ENCODE measurements at places on chromosomes 1 and 21.

DNA sequence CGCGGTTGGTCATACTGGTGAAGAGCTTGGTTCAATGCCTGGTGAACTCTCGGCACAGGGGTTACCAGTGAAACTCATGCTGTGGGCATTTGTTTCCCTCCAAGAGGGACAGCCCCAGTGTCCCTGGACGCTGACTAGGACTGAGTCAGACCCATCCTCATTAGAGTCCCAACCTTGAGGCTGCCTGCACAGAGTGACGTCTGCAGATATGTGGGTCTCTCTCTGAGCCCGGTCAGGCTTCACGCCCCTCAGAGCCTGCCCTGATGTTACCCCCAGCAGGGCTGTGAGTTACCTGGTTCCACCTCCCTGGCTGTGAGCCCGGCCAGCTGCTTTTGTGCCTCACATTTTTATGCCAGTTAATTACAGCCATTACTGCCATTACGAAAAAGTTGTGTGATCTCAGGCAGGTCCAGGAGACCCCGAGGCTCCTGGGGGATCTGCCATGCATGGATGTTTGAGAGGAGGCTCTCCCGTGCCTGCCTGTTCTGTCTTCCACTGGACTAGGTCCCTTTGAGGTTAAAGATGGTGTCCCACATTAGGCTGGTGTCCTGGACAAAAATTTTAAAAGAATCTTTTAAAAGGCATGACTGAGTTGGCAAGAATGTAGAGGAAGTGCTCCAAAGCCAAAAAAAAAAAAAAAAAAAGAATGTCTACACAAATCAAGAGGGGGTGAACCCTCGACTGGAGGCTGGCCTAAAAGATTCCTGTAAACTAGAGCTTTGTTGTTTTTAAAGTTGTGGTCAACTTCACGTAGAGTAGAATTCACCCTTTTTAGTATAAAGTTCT is 36.6 kb upstream of the PADI1 start:
- peak; percentile 44 for DNase-seq

DNA sequence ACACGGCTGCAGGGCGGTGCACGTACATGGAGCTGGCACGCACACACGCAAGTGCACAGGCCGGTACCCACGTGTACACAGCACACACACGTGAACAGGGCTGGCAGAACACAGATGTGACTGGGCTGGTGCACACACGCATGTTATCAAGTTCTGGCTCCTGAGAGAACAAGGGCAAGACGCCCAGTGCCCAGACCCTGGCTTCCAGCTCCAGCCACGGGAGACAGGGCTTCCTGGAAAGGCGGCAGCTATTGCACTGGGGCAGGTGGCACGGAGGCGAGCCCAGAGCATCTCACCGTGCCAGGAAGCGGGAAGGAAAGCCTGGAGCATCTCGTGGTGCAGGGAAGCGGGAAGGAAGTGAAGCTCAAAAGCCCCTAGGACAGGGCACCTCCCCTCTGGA is 5.9 kb downstream of the SDF4 start:
- no peak for DNase-seq

DNA sequence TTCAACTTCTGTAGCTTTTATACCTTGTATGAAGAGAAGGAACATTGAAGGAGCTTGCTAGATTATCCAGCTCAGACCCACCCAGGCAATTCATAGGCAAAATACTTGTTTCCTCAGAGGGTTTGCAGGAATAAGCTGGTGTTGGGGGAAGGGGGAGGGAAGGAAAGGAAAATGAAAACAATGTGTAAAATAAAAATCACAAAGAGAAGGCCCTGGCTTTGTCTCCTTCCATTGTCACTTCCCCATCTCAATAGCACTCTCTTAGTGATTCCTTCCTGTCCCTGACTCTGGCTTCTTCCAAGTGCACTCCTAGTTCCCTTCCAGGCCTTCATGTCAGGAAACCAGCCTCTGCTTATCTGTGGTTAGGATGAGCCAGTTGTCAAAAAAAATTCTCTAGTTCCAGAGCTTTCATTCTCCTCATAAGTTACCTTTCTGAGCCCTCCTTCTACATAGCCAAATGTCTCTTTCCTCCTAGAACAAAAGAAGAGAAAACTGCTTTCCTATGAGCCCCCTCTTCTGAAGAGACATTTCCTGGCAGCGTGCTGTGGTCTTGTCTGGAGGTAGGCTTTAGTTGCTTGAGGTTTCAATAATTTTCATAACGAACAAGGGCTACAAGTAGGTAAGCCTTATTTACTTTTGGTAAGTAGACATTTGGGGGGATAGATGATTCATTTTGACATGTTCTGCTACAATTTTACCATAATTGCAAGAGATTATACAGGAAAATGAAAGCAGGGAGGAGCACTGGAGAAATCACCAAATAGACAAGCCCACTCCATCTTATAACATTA is 45.7 kb downstream of the FASLG start:
- no peak for DNase-seq

- DNase-seq, result no peak
These were observed 10.1 kb downstream of the CADM3 start for GRCh38 chr1:159181328-159182024.

- peak; percentile 73 for DNase-seq
These were observed 565 bp downstream of the WLS start for GRCh38 chr1:68231627-68232288.

- no peak for DNase-seq
These were observed 1.8 kb downstream of the CALML6 start for GRCh38 chr1:1916851-1917251.

- no peak for DNase-seq
These were observed 563 bp downstream of the QSOX1 start for GRCh38 chr1:180155182-180155682.

GRCh38 chr1:218588540-218589172 is 243.5 kb downstream of the TGFB2 start:
- no peak for DNase-seq

DNA sequence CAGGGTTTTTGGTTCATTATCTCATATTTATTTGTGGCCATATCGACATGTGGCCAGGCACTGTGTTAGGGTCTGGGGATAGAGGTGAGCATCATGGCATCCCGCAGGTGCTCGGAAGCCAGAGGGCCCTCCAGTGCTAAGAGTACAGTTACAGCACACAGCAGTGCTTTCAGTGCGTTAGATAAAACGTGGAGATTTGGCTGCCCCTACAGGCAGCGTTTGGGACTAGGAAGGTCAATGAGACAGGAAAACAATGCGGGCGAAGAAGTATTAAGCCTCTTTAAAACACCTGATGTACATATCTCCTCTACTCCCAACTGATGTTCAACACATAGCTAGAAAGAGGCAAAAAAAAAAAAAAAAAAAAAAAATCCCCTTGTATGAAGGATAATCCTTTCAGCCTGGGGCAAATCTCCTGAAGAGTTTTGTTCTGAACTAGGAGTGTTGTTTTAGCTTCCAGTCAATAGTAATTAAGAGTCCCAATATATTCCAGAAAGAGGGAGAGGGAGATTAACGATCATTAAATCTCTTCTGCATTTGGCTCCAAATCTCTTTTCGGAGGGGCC is 80.1 kb downstream of the CAPZB start:
- no peak for DNase-seq

DNA sequence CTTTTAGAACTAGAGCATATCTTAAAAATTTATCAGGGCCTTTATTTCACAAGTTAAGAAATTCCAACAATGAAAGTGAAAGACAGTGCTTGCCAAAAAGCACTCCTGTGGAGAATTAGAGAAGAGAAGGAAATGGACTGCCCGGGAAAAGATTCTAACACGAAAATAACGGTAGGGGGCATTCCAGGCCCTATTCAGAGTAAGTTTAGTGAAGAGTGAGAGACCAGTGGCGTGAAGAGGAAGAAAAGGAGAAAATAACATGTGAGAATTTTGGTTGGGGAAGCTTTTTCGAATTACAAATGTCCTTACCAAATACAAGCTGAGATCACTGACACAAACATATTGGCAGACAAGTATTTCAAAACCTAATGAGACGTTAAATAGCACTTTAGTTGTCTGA is 38.4 kb upstream of the RBM34 start:
- DNase-seq, result peak; percentile 7

- no peak for DNase-seq
These were observed 25.7 kb downstream of the LDLRAD1 start for GRCh38 chr1:53992085-53992874.

DNA sequence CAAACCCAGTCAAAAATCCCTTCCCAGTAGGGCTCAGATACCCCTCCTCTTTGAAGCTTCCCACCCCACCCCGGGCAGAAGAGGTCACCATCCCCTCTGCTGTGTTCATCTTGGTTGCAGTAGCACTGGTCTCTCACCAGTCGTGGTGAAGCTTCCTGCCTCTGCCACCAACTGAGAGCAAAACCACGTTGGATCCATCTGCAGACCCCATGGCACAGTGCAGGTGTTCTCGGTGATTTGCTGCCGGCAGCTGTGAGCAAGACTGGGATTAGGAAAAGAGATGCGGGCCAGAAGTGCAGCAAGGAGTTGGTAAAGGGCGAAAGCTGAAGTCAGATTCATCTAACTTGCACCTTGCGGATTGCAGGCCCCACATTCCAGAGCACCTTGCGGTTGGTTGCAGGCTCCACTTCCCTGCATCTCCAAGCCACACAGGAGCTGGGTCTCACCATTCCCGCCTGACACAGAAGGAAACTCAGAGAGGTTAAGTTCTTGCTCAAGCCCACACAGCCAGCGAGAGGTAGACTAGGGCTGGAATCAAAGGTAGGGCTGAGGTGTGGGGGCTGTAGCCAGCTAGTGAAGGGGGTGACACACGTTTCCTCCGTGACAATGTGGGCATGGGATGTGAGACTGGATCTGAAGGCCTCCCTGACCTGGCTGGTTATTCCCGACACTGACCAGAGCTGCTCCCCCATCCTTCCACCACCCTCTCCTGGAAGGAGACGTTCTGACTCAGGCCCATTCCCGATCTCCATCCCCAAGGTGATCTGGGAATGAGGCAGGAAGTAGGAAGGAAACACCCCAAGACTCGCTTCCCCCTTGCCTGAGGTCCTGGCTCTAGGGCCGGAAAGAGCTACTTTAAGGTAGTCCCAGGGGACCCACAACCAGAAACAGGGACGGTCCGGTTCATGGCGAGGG is 3.3 kb upstream of the FAM110D start:
- no peak for DNase-seq

- no peak for DNase-seq
These were observed 47.1 kb upstream of the ATP1B1 start for GRCh38 chr1:169059421-169059820.

DNA sequence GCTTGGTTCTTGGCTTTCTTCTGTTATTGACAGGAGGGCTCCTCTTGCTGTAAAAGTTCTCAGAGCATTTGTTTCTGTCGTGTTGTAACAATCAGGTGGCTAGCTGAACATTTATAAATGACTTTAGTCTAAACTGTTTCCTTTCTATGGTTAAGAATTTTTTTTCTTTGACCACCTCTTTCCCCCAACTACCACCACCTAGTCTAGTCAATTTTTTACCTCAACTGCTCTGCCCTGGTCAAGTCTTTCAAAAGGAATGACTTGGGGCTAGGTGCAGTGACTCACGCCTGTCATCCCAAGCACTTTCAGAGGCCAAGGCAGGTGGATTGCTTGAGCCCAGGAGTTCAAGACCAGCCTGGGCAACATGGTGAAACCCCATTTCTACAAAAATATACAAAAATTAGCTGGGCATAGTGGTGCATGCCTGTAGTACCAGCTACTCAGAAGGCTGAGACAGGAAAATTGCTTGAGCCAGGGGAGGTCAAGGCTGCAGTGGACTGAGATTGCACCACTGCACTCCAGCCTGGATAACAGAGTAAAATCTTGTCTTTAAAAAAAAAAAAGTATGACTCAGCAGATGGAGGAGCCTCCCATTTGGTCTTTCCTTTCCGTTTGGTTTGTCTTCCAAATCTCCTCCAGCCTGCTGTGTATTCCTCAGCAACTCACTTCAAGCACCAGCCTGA is 40.7 kb downstream of the MAP3K21 start:
- DNase-seq, result no peak

DNA sequence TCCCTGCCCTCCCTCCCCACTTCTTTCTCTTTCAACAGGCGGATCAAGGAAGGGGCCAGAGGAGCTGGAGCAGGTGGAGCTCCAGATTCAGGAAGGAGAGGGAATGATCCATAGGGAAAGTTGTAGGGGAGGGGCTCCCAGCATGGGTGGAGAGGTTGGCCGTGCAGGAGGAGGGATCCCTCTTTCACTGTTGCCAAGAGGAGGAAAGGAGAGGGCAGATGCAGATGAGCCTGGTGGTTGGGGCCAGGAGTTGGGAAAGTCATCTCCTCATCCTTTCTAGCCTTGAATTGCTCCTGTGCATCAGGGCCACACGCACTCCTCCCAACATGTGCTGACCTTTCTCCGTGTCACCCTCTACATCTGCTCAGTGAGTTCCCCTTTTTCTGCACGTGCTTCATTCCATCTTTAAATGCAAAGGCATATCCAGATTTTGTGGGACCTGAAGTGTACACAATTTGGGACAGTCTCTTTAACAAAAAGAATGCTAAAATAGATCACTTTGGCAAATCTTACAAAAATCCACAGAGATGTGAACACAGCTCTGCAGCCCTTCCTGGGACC is 32.4 kb downstream of the ZBTB18 start:
- no peak for DNase-seq

GRCh38 chr1:13813398-13814012 is 113.5 kb downstream of the PRDM2 start:
- no peak for DNase-seq

DNA sequence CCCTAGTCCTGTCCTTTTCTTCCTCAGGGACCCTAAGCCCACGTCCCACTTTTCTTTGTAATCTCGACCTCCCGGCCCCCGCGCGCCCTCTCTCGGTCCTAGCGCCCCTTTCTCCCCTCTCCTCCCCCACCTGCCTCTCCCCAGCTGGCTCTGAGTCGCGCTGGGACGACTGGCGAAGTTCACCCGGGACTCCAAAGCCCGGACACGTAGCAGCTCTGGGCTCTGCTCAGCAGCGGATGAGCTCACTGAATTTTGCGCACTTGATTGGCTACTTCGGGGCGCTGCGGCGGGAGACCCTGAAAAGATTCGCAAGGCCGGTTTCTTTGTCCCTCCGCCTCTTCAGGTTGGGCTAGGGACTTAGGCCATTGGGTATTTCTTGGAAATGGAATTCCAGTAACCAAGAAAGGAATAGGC is 16.3 kb upstream of the ACKR1 start:
- DNase-seq, result no peak

DNA sequence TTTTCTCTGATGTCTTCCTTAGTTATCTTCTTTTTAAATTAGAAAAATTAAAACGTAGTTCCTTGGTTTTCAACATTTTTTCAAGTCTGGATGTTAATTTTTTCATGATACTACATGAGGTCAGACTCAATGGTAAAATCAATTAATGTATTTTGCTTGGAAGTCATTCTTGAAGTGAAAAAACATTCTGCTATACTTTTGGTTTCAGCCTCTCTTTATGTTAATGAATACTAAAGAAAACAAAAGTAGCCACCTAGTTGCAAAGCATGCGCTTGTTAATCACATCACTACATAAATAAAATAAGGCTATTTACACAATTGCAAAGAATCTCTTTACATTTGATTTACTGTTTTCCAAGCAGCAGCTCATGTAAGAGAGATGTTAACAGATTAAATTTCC is 170.4 kb downstream of the LIPI start:
- DNase-seq, result no peak

- DNase-seq, result no peak
These were observed 1.2 kb downstream of the LORICRIN start for GRCh38 chr1:153260585-153261280.

- no peak for DNase-seq
These were observed 300 bp downstream of the USP24 start for GRCh38 chr1:55214934-55215193.

- no peak for DNase-seq
These were observed 1.2 kb downstream of the HJV start for GRCh38 chr1:146020058-146021049.

- no peak for DNase-seq
These were observed 27.1 kb downstream of the PCAT6 start for GRCh38 chr1:202837746-202838262.

GRCh38 chr21:40760821-40761220 is 86.1 kb downstream of the DSCAM start:
- no peak for DNase-seq

GRCh38 chr1:176178316-176178715 is 28.8 kb downstream of the COP1 start:
- DNase-seq, result no peak

Measured in amniotic stem cell (primary cell).